ENCODE measurements at places on chromosomes 11 and 22.
A peak's percentile ranks its signal among the peaks of the same experiment; 100 is the strongest.

GRCh38 chr22:19890502-19891316, 36.0 kb upstream of the GNB1L start:
- DNase-seq: no peak

- no peak for DNase-seq
Observed at GRCh38 chr11:64534950-64535349, 56.1 kb upstream of the SLC22A12 start.

DNA sequence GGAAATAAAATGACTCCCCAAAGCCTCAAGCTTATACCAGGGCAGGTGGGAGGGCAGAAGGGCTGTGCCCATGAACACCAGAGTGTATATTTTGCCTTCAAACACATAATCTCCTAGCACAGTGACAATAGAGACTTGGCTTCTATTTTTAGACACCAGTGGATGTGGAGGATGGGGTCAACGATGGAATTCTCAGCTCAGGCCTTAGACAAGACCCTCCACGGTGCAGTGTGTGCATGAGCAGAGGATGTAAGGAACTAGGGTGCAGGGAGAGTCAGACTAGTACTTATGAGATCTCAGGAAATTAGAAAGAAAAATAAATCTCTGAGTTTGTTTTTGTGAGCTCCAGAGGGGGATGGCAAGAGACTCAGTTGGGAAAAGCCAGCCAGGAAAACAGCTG, 113.6 kb upstream of the CADM1 start:
- DNase-seq: no peak

DNA sequence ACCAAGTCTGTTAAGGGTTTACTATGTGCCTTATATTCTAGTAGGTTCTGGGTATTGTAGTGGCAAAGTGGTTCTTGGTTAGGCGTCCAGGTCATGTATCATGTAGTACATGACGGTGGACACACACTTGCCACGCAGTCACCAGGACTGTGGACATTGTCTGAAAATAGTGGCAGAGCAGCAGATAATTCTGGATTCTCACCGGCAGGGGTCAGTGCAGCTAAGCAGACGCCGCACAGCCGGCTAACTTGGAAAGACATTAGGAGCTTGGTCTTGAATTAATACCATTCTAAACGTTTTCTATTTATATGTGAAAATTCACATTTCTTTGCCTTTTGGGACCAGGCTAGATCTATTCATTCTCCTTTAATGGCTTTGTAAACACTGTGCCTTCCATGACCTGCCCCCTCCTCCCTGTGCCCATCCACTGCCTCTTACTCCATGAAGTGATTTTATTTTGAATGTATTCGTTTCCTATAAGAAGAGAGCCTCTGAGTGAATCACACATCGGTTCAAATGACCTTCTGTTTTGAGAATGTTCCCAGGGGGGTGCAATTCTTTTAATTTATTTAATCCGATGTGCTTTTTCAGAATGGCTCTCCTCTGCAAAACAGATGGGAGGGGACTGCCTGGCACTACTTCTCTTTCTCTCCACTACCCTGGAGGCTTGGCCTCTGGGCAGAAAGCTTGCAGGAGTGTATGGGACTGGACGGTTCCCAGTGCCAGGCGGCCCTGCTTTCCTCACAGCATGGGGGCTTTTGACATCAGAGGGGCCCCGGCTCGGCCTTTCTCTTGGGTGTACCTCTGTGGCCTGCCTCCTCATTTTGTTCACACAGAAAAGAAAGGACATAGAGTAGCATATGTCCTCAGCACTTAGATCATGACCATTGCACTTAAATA, 378.0 kb downstream of the NTM start:
- peak; percentile 11 for DNase-seq

DNA sequence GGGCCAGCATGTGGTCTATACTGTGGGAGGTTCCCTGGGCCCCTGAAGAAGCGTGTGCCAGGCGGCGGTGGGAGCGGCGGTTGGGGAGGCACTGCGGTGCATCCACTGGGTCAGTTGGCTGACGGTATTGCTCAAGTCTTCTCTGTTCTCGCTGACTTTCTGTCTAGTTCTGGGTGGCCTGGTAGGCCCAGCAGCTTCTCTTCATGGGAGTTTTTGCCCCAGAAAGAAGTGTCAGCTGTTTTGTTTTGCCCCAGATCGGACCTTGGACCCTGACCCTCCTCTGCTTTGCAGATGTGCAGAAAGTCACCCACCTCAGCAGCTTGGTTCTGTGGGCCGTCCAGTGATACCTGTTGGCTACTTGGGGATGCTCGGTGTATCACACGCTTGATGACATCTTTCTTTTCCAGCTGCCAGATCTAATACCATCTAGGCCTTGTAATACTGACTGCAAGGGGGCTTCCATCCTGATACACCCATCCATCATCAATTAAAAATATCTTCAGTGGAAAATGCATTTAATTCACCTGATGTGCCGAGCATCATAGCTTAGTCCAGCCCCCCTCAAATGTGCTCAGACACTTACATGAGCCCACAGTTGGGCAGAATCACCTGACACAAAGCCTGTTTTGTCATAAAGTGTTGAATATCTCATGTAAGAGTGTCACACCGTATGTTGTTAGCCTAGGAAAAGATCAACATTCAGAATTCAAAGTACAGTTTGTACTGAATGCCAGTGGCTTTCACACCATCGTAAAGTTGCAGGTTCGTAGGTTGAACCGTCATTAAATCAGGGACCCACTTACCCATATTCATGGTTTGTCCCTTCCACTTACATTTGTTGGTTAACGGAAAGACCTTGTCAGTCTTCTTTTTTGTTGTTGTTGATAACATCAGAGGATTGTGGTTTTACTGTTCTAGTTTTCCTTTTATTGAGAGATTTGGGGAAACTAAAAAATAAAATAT, 13.9 kb downstream of the ZBED4 start:
- DNase-seq: peak; percentile 45

- DNase-seq: no peak
Observed at GRCh38 chr22:37186997-37187522, 987 bp downstream of the C1QTNF6 start.

- no peak for DNase-seq
Observed at GRCh38 chr11:126874831-126875230, 125.7 kb downstream of the KIRREL3 start.

- DNase-seq: no peak
Observed at GRCh38 chr22:46090631-46091201, 59.6 kb upstream of the PPARA start.

DNA sequence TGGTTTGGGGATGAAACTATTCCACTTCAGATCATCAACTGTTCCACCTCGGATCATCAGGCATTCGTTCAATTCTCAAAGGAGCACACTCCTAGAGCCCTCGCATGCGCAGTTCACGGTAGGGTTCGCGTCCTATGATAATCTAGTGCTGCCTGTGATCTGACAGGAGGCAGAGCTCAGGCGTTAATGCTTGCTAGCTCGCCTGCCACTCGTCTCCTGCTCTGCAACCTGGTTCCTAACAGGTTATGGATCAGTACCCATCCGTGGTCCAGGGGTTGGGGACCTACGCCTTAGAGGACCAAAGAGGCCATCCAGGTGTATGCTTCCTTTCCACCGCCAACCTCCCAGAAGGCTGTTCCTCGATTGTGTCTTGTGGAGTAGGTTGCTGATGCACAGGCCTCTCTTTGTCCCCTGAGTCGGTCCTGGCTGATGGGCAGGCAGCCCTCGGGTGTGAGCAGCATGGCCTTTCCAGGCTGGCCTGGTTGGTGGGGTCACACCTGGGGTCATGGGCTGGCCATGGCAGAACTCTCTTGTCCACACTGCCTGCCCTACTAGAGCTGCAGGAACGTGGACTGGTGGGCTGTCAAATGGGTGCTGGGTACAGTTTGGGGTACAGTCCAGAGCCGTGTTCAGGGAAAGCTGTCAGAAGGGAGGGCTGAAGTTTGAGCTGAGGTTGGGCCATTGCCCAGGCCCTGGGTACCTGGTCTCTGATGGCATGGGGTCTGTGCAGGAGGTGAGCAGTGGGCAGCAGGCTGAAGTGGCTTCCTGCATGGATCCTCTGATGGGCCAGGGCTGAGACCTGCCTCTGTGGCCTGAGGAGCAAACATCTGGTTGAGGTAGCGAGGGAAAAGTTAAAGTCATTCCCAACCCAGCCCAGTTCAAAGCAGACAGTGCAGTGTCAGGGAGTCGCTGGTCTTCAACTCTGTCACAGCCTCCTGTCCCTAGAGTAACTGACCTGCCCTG, 11.1 kb downstream of the PRDM11 start:
- DNase-seq: no peak

DNA sequence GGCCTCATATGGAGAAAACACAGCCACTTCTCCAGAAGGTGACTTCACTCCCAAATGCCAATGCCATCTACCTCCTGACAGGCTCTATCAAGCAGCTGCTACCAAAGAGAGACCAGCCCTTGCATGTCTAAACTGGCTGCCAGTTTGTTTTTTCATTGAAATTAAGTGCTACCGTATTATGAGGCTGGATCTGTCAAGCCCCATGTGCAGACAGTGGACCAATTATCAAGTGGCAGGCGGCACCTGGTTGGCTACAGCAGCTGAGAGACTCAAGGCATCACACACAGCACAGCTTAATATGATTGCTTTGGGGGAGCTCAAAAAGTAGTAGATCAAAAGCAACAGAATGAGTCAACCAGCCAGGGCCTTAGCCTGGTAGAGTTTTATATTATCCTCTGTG, 1293.0 kb upstream of the TENM4 start:
- DNase-seq: no peak

DNA sequence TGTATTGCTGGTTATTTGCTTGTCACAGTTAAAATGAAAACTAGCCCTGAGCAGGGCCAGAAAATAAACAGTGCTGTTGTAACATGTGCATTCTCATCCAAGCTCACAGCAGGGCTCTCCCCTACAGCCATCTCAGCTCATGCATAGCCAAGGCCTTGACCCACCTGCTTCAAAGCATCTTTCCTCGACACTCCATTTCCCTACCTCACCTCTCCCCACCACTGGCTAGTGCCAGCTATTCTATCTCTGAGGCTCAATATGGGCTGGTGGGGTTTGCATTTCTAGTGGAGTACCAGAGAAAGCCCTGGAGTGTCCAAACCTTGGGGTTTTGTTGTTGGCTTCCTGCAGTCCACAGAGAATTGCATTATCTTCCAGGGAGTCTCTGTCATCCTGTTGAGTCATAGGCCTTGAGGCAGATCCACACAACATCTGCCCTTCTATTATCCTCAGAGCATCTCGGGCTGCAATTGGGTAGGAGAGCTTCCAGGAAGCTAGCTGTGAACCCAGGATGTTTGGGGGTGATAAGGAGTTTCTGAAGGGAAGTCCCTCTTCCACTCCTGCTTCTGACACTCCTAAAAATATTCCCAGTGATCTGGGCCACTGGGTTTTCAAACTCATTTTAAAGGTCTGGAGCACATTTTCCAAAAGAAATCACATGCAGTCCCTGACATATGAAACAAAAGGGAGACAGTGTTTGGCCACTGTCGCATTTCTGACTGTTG, 36.1 kb upstream of the AMOTL1 start:
- no peak for DNase-seq

GRCh38 chr11:64553554-64554201, 37.3 kb upstream of the SLC22A12 start:
- peak; percentile 44 for DNase-seq

GRCh38 chr11:14259186-14259784, 99.7 kb downstream of the RRAS2 start:
- DNase-seq: no peak

GRCh38 chr11:7609521-7609920, 63.8 kb downstream of the CYB5R2 start:
- DNase-seq: no peak

GRCh38 chr11:24056051-24056450, 440.8 kb upstream of the LUZP2 start:
- no peak for DNase-seq

GRCh38 chr11:9714272-9714940, 50.5 kb downstream of the SWAP70 start:
- DNase-seq: no peak

DNA sequence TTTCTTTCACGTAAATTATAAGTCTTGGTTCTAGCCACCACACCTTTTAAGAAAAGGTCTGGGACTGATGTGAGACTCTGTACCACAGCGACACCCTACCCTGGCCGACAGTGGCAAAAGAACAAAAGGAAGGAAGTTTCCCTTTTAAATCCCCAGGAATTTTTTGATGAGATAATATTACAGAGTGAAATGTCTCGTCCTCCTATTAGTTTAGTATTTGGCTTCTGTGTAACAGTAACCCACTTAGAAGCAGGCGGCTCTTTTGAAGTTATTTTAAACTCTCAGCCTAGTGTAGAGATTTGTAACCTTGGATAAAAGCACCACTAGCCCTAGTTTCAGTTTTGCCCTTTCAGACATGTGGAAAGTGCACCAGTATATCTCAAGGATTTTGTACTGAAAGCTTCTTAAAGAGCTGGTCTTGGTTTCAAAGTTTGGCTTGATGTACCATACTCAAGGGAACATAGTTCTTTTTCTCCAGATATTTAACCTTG, 84.1 kb downstream of the C22orf31 start:
- DNase-seq: no peak

DNA sequence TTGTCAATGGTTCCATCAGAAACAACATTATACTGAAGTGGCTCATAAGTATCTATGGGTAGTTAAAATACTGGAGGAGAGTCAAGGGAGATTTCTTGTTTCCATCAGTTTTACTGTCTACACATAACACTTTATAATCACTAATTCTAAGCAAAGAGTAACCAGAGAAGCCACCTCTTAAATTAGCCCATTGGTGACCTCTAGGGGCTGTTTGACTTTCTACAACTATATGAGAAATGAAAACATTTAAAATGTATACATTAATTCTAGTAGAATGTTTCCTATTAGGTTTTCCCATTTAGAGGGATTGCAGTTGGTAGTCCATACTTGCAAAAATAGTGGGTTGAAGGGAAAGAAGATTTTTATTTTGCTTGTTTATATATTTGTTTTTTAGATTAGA, 504.3 kb downstream of the FAM181B start:
- DNase-seq: peak; percentile 13

DNA sequence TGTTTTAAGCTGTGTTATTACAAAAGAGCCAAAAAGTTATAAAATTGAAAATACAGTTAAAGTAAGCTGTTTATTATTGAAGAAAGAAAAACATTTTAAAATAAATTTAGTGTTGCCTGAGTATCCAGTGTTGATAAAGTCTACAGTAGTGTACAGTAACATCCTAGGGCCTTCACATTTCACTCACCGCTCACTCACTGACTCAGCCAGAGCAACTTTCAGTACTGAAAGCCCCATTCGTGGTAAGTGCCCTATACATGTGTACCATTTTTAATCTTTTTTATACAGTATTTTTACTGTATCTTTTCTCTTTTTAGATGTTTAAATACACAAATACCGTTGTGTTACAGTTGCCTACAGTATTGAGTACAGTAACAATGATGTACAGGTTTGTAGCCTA, 35.0 kb downstream of the POLD3 start:
- no peak for DNase-seq

GRCh38 chr22:17773606-17774205, 563 bp downstream of the BID start:
- peak; percentile 56 for DNase-seq
